ENCODE measurements at places on chromosomes 12 and 14.

- DNase-seq: no peak
These were observed 322.2 kb downstream of the AEBP2 start for GRCh38 chr12:19761463-19761862.

- no peak for DNase-seq
These were observed 132.1 kb downstream of the ANKS1B start for GRCh38 chr12:99852666-99853065.

DNA sequence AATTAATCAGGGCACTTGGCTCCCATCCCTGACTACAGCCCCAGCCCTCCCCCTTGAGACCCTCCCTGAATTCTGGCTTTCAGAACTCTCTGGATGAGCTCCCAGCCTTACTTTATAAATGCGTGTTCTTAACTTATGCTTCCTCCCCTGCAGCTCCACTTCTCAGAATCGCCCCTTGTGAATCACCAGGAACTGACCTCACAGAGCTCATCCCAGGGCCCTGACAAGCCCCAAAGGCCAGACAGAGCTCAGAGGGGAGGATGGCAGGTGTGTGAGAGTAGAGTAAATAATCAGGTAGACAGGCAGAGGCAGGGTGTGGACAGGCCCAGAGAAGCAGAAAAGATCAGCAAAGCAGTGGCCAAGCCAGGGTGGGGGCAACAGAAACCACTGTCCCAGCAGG, 68.2 kb upstream of the FOXN3 start:
- no peak for DNase-seq

- no peak for DNase-seq
These were observed 24.4 kb downstream of the DRAM1 start for GRCh38 chr12:101901777-101902176.

- no peak for DNase-seq
These were observed 56.9 kb downstream of the MAP4K5 start for GRCh38 chr14:50475460-50475859.

DNA sequence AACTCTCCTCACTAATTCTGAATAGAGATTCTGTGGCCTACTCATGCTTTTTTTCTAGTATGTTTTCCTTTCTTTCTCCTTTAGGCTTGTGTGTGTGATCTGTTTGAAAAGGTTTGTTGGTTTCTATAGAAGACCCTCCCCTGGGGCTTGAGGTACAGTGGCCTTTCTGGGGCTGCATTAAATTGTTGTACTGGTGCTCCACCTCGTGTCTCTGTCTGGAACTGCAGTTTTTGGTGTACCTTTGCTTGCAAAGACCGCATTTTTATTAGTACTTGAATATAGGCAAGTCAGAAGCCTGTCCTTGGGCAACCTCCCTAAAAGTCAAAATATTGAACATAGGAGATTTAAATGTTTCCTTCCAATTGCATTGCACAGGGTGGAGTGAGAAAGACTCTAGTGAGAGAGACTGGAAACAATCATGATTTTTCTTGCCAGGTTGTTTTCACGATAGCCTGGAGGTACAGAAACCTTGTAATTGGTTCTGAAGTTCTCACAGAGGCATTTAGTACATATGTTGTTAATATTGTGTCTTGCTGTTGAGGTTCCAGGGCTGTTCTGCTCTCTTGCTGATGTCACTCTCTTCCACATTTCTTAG, 39.0 kb downstream of the SLCO1B1 start:
- DNase-seq: no peak

- DNase-seq: no peak
These were observed 21.6 kb upstream of the SDR39U1 start for GRCh38 chr14:24463884-24464785.

DNA sequence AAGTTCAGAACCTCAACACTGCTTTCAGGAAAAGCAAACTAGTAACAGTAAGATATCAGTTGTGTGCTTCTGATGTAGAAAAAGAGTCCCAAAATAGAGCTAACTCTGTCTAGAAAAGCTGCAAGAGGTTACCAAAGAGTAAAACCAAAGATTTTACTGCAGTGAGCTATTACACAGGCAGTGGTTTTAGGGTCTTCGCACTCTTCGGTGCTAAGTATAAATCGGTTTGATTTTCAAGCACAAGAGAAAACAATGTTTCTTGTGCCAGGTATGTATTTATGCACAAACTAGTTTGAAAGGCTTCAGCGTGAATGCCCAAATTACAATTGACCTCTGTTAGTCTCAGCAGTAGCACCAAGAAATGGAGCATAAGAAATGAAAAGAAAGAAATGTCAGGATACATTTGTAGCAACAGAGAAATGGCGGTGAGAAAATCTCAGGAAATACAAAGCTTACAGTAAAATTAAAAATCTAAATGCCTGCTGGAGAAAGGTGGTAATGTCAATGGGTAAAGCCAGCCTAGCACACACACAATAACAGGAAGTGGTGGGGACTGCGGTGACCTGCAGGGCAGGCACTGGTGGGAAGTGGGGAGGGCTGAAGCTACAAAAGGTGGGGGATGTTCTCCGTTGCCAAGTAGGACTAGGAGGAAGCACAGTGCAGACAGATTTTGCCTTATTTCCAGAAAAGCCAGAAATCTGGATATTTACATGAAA, 18.0 kb upstream of the DYRK2 start:
- peak; percentile 72 for DNase-seq

DNA sequence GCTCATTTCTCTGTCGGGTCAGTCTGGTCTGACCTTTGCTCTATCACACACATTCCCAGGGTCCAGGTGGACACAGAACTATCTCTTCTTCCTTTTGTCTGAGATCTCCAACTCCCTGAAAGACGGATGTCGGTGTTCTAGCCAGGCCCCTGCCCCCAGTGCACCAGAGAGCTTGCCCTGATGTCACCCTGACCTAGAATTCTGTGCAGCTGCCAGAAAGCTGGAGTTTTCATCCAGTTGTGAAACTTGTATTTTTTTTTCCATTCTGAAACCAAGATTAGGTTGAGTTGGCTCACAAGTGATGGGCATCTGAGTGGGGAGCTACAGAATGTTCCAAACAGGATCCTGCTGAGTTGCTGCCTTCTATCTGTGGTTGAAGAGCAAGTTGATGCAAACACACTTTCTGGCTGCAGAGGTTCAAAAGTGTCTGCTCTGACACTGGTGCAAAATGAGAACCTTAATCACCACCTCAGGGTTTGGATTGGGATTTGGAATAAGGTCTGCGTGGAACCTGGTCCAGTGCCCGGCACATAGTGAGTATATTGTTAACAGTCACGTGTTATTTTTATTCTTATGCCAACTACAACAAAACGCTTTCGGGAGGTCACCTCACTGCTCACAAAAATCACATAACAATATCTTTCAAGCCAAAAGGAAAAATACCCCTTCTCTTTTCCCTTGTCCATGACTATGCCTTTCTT, 211.5 kb downstream of the SLC15A4 start:
- no peak for DNase-seq

- DNase-seq: no peak
These were observed 77.3 kb upstream of the CNTN1 start for GRCh38 chr12:40614923-40615322.

DNA sequence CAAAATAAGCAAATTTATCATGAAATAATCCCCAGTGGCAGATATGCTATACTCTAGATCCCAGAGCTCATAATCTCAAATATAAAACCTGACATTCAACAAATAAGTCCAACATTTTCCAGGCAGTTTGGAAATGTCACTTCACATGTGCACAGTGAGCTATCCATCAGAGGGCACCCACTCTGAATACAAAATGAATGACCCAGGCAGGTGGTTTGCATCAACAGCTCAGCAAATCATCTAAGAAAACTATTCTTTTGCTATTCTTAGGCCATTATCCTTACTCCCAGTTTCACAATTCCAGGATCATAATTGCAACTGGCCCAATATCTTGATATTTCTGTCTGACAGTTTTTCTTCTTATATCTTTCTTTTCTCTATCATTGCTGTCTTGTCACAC, 38.5 kb downstream of the TRIM9 start:
- DNase-seq: no peak

DNA sequence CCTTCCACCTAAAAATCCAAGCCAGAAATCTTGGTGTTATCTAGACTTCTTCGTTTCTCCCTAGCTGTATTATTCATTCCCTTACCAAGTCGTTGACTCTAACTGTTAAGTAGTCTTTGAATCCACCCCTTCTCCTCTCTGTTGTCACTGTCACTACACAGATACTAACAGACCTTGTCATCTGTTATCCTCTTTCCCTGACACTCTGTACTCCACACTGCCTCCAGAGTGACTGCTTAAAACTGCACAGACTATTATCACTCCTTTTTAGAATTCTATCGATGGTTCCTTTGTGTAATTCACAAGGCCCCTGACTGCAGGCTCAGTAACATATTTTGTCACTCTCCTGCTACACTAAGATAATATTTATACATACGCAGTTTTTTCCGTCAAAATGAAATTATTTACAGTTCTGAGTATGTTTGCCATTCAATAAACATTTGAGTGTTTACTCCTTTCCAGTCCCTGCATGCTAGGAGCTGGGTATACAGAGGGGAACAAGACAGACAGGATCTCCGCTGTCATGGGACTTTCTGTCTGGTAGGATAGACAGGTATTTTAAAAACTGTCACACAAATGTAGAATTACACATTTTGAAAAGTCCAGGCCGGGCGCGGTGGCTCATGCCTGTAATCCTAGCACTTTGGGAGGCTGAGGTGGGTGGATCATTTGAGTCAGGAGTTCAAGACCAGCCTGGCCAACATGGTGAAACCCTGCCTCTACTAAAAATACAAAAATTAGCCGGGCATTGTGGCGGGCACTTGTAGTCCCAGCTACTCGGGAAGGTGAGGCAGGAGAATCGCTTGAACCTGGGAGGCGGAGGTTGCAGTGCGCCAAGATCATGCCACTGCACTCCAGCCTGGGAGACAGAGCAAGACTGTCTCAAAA, 3.8 kb downstream of the MARS1 start:
- DNase-seq: no peak

- DNase-seq: no peak
These were observed 310.2 kb downstream of the CCDC91 start for GRCh38 chr12:28500373-28501024.

- no peak for DNase-seq
These were observed 590.5 kb upstream of the ATP2B1 start for GRCh38 chr12:90299121-90299520.

DNA sequence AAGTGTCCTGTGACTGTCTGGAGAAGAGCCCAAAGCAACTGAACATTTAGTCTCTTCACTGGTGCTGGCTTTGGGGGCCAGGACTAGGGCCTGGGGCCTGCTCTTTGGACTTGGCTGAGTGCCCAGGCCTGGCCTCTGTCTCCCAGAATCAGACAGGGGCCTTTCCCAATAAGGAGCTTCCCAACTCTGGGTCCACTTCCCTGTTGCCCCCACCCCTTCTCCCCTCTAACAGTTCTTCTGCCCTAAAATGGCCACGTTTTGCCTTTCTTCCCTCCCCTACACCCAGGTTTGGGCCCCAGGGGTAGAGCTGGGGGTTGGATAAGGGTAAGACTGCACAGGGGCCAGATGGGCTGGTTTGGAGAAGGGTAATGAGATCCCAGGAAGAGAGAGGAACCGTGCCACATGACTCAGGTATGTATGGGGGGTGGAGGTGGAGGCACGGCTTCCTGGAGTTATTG, 10.0 kb upstream of the ITGA5 start:
- DNase-seq: no peak

GRCh38 chr12:30696103-30696408, 387 bp upstream of the IPO8 start:
- no peak for DNase-seq

DNA sequence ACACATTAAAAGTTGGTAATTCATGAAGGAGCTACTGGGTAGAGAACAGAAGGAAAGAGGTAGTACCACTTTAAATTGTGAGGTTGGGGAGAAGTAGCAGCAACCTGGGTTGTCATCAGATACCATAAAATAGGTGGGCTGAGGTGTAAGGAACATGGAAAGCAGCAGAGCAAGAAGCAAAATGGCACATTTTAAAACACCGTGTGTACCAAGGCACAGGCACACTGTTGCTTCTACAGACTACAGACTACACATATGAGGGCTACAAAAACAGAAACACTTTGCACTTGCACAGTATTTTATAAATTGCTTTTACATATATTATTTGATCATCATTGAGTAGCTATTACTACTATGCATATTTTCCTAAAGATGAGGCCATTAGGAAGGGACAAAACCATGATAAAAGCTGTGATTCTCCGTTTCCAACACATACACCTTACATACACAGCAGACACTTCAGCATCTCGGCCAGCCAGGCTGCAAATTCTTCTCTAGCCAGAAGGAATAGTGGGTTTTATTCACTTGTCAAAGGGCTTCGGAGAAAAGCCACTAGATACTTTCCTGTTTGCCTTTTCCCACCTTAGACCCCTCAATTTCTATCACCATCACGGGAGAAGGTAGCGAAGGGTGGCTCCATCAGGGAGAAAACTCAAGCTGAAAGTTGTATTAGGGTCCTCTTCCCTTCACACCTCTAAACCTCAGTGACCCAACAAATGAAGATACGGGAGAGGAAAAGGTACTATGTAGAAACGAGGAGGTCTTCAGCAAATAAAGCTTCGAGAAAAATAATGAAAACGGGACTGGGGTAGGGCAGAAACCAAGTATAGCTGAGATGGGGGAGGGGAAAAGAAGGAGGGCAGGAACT, 1.6 kb downstream of the PYM1 start:
- DNase-seq: no peak

DNA sequence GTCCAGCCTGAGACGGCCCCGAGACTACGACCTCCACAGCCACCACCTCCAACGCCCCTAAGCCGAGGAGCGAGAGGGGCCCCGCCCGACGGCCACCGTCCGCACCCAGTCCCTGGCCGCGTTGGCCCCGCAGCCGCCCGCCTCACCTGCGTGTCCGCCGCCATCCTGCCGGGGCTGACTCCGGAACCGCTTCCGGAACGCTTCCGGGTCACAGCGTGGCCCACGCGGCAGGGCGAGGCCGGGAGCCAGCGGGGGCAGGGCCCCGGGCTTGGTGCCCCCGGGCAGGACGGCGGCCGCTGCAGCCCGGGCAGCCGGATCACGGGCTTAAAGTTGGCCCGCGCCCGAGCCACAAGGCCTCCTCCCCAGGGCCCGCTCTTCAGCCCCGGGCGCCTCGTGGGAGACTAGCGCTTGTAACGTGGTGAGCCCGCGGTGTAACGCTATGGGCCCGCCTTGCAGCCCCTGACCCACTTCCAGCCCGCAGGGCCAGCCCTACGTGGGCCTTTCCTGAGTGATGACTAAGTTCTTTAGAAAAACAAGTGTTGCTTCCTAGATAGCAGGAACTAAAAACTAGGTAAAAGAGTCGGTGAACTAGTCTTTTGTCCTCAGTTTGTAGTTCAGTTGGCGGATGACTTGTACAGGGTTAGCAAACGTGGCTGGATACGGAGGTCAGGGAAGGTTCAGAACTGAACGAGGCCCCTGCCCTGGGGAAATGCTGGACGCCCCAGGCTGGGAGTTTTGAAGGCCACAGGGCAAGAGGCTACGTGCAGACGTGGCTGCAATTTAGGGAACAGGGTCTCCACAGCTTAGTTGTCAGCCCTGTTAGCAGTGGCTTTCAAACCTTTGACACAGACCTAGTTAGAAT, at the start of gene GCN1:
TSS of gene GCN1 (minus strand) at position 182 of the 862 bp plus-strand sequence. CDS start at position 164, 18 bp downstream.
- DNase-seq: peak; percentile 93

GRCh38 chr12:54959291-54960018, 25.1 kb downstream of the TESPA1 start:
- DNase-seq: no peak

- no peak for DNase-seq
These were observed 50.1 kb downstream of the CRADD start for GRCh38 chr12:93727195-93727811.

GRCh38 chr12:105423237-105423636, 92.7 kb downstream of the C12orf75 start:
- DNase-seq: no peak

Measured in stimulated activated CD4-positive, alpha-beta T cell treated with anti-CD3 and anti-CD28 coated beads, TNF-alpha, amount 100 ng/mL, for 4 hours (primary cell).